NCI-H345 (cell line): ENCODE measurements at places on chromosomes 3 and 15.

DNA sequence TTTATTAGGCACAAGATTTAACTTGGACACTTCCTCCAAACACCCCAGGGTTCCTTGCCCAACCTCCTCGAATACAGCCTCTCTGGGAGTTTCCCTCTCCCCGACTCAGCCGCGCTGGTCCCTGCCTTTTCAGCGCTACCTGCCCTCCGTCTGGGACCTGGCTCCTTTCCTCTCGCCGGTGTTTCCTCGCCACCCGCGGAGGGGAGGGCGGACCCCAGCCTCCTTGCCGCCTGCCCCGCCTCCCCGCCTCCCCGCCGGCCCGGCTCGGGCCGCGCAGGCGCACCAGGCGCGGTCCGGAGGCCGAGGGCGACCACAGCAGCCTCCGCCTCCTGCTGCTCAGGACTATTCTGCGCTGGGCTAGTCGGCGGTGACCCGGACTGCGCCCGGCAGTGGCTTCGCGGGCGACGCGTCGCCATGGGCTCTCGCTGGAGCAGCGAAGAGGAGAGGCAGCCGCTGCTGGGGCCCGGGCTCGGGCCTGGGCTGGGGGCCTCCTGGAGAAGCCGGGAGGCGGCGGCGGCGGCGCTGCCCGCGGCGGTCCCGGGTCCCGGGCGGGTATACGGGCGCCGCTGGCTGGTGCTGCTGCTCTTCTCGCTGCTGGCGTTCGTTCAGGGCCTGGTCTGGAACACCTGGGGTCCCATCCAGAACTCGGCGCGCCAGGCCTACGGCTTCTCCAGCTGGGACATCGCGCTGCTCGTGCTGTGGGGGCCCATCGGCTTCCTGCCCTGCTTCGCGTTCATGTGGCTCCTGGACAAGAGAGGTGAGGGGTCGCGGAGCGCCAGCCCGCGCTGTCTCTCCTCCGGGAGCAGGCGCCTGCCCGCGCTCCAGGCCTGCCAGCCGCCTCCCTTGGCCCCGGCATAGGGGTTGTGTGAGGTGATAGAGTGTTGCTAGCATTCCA, at the start of gene SLC49A4:
SLC49A4 (plus strand) TSS at position 291 of the 895 bp plus-strand sequence; CDS start at position 415, 124 bp downstream.
- DNase-seq = no peak

- no peak for DNase-seq
Measured at GRCh38 chr15:68409736-68410370, 22.1 kb downstream of the ITGA11 start.

GRCh38 chr15:78360367-78360801, 20.2 kb downstream of the CRABP1 start:
- DNase-seq = no peak

DNA sequence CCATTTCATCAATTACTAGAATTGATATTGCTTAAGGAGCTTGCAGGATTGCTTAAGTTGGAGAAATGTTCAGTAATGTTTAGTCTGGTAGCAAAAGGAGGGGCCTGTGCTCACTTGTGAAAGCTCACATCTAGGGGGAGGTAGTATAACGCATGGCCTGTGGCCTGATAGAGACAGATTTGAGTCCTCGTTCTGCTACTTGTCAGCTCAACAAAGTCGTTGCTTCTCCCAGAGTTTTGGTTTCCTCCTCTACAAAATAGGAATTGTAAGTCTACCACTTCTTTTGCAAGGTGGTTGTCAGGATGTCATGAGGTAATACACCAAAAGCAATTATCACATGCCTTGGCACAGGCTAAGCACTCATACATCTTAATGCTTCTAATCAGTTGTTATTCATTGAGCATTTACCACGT, 1.3 kb downstream of the ST3GAL6 start:
- DNase-seq = no peak

GRCh38 chr15:33293713-33294334, 16.9 kb upstream of the RYR3 start:
- DNase-seq = no peak

DNA sequence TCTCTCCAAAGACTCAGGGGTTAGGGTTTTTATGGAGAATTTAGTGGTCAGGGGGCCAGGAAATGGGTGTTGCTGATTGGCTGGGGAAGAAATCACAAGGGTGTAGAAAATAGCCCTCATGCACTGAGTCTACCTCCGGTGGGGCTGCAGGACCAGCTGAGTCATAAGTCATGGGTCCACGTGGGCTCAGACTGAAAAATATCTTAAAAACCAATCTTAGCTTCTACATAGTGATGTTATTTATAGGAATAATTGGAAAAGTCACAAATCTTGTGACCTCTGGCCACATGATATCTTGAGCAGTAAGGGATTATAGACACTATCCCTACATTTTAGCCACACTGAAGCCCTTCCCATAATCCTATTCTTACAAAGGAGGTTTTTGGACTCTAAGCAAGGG, 224.0 kb downstream of the DPH6 start:
- DNase-seq = no peak

GRCh38 chr3:143482106-143483088, 362.8 kb downstream of the CHST2 start:
- DNase-seq = no peak

DNA sequence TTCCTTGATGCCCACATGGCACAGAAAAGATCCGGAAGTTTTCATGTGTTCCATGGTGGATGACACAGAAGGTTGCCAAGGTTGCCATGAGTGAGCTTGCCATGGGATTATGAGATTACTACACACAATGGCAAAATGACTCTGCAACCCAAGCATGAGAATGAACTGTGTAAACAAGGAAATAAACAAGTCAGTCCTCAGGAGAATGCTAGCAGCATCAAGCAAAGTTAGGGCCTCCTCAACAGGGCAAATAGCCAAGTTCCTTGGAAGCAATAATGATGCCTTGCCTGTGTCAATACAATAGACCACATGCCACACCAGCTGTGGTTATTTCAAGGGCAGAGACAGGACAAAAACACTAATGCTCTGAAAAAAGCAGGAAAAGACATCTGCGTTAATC, 41.8 kb downstream of the AQR start:
- DNase-seq = peak; percentile 18

DNA sequence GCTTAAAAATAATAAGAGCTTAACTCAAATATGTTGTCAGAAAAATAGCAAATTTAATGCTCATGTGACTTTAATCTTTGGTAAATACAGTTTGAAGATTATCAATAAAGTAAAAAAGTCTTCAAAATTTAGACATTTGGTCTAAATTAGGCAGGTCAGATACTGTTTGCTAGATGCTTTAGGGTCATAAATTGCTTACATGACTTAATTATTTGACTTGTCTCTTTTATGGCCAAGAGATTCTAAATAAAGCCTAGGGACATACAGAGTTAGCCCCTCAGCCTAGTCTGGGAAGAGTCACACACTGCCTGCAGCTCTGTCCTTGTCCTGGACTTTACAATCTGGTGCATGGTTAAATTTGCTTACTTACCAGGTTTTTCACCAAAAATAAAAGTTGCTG, 198.3 kb upstream of the LRRFIP2 start:
- DNase-seq = no peak

- no peak for DNase-seq
Measured at GRCh38 chr3:33089515-33089914, 7.4 kb downstream of the GLB1 start.

DNA sequence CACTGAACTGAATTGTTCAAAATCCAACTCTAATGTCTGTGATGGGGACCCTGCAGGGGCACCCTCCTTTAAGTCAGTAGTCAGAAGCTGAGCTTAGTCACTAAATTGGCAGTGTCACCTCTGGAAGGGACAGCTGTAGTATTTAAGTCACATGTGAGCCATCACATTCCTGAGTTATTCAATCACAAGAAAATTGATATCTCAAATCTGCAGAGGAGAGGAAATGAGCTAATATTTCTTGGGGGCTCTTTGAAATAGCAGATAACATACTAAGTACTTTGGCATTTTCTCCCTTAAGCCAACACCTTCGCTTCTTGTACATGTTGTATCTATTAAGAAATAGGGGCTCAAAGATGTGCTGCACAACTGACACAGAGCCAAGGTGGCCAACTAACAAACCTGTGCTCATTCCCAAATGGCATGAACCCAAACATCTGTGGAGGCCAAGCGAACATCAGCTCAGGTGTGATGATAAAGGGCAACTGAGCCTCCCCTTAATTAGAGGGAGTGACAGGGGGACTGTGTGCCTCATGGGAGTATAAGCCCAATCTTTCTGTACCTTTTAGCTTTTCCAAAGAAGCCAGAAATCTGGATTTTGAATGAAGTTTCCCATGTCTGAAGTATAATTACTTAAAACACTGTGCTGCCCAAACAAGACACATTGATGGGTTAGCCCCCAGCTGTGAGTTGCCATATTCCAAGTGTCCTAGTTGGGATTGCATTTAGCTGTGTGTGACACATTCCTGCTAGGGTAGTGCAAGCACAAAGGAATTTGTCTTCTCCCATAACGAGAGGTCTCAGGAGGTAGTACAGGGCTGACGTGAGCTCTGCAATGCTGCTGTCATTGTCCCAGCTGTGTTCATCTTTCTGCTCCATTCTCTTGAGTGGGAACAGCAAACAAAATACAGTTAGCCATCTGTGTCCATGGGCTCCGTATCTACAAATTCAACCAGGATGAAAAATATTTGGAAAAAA, 63.3 kb downstream of the ABHD5 start:
- DNase-seq = no peak

- no peak for DNase-seq
Measured at GRCh38 chr15:37574985-37575384, 359.5 kb upstream of the TMCO5A start.

DNA sequence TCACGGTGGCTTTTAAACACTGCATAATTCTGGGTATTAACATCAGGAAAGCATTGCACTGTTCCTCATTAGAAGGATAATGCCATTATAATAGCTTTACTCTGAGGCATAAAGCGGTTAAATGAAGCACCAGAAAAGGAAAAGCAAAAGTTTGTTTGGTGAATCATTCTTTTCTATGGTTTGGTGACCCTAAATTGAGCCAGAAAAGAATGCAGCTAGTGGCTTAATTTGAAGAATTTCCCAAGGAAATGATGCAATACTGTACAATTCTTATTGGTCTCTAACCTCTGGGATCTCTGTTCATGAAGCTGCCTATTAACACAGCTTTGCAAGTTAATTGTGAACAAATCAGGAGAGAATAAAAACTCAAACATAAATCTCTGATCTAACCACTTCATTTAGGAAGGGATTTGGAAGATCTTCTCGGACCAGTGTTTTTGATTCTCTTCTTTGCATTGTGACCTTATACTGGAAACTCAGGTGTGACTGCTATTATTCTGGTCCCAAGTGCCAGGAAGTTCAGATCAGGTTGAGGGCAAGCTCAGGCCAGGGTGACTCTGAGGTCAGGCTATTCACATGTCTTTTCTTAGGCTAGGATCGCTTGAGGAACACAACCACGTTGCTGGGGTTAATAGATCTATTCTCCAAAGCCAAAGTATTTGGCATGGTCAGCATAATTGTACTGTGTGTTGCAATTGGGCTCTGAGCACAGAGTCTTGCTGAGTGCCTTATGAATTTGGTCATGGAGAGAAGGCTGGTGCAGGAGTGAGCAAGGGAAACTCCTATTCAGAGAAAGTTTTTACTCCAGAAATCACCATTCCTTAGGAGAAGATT, 11.3 kb upstream of the DLG1 start:
- DNase-seq = no peak

DNA sequence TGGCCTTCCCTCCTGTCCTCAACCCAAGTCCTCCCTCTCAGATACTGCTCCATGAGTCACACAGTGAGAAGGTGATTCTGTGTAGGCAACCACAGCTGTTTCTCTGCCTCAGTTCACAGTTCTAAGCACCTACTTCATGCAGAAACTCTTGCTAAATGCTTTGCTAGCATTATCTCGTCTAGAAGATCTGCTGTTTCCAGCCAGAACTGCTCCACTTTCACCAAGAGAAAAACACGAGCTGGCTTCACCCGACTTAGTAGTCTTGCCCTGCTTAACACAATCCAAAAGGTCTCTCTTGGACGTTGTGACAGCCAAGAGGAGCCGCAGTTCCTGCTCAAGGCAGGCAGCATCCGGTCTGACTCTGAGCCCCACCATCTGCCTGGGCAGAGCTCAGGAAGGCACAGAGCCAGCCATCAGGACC, 272.1 kb downstream of the UACA start:
- DNase-seq = no peak

- DNase-seq = peak; percentile 91
Measured at GRCh38 chr15:33126559-33127290, 67.8 kb downstream of the FMN1 start.

DNA sequence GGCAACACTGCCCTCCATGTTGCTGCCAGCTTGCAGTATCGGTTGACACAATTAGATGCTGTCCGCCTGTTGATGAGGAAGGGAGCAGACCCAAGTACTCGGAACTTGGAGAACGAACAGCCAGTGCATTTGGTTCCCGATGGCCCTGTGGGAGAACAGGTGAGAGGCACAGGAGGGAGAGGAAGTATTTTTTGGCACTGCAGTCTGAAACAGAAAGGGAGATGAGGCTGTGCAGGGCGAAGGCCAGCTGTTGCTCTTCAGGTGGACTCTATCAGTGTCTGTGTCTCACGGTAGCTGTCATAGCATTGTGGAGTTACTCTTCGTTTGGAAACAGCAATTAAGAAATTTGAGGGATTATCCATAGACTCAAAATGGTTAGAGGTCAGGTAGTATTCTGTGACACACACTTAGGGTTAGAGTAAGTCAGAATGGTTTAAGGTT, 8.0 kb downstream of the NFKBIZ start:
- DNase-seq = no peak

GRCh38 chr3:135238871-135239614, 444.0 kb downstream of the EPHB1 start:
- peak; percentile 19 for DNase-seq
